ENCODE measurements at places on chromosomes 12 and 14. TPM values are rescaled to one million over a fixed set of nuclear protein-coding genes. Genes with fewer than 3 reads are reported as not detected.

GRCh38 chr12:88328090-88328489 lies 186.0 kb downstream of the TMTC3 start:
- DNase-seq, result no peak

- no peak for DNase-seq
These were observed 41.2 kb downstream of the SLC25A21 start for GRCh38 chr14:37131205-37131604.

- DNase-seq, result no peak
These were observed 1.3 kb downstream of the RNASE8 start for GRCh38 chr14:21058903-21059302.

The SMAGP gene
- total RNA-seq, result 30.0 TPM

The AKAP6 gene
- total RNA-seq, result 3.9 TPM

The NPAS3 gene
- 1.2 TPM for total RNA-seq
